ENCODE measurements at places on chromosomes 12 and 14. TPM values are rescaled to one million over a fixed set of nuclear protein-coding genes. Genes with fewer than 3 reads are reported as not detected.
A peak's percentile ranks its signal among the peaks of the same experiment; 100 is the strongest.

- DNase-seq = no peak
Observed at GRCh38 chr14:52055167-52055566, 13.7 kb downstream of the NID2 start.

- DNase-seq = no peak
Observed at GRCh38 chr14:93090826-93091555, 24.7 kb downstream of the ITPK1 start.

GRCh38 chr12:95505039-95505438 lies 31.1 kb downstream of the METAP2 start:
- DNase-seq = no peak

GRCh38 chr14:25588751-25589150 lies 538.8 kb upstream of the STXBP6 start:
- no peak for DNase-seq

DNA sequence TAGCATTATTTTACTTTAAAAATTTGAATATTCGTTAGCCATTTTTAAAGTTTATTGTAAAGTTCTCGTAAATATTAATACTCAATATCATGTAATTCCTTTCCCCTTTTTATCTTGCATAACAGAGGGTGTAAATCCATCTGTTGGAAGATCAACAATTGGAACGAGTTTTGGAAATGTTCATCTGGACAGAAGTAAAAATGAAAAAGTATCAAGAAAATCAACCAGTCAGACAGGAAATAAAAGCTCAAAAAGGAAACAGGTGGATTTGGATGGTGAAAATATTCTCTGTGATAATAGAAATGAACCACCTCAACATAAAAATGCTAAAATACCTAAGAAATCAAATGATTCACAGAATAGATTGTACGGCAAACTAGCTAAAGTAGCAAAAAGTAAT lies 1.8 kb downstream of the PMCH start:
- no peak for DNase-seq

- DNase-seq = no peak
Observed at GRCh38 chr14:74505831-74506230, 12.3 kb downstream of the ISCA2 start.

DNA sequence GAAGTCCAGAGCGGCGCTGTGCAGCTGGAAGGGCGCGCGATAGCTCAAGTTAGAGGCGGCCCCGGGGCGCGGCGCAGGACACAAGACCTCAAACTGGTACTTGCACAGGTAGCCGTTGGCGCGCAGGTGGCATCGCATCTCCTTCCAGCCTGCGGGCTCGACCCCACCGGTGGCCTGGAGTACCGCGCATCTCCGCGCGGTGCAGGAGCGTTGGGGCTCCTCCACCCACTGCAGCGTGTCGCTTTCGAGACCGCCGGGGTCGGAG lies 553 bp downstream of the CLEC14A start:
- DNase-seq = no peak

GRCh38 chr12:86669010-86669409 lies 412.8 kb upstream of the MGAT4C start:
- no peak for DNase-seq

GRCh38 chr12:50609292-50609874 lies 104.6 kb downstream of the DIP2B start:
- DNase-seq = no peak

GRCh38 chr12:111822886-111823285 lies 19.1 kb upstream of the MAPKAPK5 start:
- no peak for DNase-seq

DNA sequence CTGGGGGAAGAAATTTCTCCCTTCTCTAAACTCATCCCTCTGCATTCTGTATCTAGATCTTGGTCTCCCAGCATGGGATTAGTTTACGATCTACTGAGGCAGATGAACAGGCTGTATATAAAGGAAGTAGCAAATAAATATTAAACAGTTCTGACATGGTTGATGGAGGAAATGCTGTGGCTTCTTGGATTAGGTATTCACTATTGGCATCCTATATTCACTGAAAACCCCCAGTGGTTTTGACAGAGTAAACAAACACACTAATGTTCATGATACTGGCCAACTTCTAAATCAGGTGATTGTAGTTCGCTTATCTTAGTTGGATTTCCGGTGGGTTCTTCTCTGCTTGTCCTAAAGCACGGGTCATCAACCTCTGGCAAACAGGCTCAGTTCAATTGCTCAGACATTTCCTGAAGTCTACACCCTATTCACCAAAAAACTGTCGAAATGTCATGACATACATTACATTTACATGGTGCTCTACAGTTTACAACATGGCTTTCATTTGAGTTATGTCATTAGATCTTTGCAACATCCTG lies 433.9 kb downstream of the EGLN3 start:
- DNase-seq = no peak

GRCh38 chr14:86299994-86300393 lies 770.0 kb downstream of the FLRT2 start:
- DNase-seq = no peak

DNA sequence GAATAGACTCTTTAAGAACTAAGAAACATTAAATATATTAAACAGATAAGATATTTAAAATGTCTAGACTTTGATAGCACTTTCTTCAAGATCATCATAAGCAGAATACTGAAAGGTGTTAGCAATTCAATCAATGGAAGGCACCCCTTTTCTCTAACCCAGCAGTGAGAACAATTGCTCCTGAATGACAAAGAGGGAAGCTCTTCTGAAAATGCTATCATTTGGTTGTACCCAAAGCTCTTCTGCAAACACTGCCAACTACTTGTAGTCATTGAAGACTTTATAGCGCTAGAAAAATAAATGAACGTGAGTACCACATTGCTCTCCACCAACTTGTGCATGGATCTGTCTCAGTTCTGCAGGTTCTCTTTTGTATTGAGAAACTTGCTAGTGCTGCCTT lies 62.2 kb upstream of the LMO3 start:
- DNase-seq = no peak

- no peak for DNase-seq
Observed at GRCh38 chr14:100591453-100592371, 4.5 kb upstream of the BEGAIN start.

- DNase-seq = no peak
Observed at GRCh38 chr14:95496111-95496681, 20.3 kb downstream of the SYNE3 start.

GRCh38 chr12:6752167-6752920 lies 597 bp downstream of the MLF2 start:
- peak; percentile 65 for DNase-seq

DNA sequence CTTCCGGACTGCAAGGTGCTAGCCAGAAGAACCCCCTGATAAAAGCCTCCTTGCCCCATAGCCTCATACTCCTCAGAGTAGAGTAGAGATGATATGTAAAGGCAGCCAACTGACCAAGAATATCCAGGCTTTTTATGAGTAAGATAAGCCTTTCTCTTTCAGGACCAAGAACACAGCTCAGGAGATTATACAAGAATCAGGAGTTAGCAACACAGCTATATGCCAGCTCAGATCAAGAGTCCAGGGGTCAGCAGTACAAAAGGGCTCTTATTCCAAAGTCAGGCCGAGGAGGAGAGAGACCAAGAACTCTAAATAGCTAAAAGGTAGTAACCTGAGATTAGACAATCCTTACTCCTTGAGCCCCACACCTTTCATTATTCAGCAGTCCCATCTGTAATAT lies 135.3 kb downstream of the BTG1 start:
- DNase-seq = no peak

- no peak for DNase-seq
Observed at GRCh38 chr12:67237231-67237630, 31.9 kb upstream of the CAND1 start.

DNA sequence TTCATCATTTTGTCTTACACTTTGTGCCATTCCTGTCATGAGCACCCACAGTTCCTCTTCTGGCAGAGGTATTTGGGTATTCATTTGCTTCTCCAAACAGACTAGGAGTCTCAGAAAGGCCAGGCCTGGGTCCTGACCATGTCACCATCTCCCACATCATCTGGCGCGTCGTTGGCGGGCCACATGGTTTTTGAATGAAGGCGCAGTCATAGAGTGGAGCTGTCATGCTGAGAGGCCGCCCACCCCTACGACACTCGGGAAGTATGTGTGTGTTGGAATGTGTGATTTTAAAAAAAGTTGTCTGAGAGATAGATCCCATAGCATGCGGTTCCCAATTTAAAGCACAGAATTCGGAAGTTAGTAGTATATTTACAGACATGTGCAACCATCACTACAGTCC lies 15.6 kb upstream of the TTC7B start:
- no peak for DNase-seq

- no peak for DNase-seq
Observed at GRCh38 chr12:58416236-58416635, 474.9 kb downstream of the ATP23 start.

DNA sequence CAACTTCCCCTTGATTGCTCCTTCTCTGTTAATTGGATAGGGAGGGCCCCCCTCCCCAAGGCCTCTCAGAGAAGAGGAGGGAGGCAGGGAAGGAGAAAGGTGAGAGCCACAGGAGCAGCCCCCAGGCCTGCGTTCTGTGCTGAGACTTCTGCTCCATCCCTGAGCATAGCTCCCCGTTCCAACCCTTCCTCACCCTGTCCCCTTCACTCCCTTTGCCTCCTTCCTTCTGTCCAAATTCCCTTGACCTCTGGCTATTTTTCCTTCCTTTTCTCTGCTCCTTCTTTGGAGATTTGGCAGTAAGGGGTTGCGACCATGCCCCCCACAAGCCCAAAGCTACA lies 788 bp upstream of the ASIC1 start:
- no peak for DNase-seq

- no peak for DNase-seq
Observed at GRCh38 chr12:117144599-117144998, 45.4 kb upstream of the TESC start.

DNA sequence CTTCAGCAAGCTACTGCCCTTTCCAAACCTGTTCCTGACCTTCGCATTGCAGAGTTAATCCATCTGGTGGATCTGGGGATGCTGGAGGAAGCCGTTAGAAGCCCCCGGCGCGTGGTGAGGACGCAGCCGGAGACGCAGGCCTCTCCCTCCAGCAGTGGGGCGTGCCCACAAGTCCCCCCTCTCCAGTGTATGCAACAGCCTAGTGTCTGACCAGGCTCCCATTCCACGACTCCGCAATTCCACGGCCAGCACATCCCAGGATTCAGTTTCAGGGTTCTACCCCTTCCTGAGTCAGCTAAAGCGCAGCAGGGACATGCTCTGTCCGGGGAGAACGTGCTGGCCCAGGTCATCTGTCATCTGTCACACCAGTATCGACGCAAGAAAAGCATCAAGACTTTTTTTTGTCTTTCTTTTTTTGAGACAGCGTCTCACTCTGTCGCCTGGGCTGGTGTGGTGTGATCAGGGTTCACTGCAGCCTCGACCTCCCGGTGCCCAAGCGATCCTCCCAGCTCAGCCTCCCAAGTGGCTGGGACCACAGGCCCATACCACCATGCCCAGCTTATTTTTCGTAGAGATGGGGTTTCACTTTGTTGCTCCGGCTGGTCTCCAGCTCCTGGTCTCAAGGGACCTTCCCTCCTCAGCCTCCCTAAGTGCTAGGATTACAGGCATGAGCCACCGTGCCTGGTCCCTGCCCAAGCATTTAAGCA lies 8.0 kb upstream of the DYNC1H1 start:
- DNase-seq = no peak

DNA sequence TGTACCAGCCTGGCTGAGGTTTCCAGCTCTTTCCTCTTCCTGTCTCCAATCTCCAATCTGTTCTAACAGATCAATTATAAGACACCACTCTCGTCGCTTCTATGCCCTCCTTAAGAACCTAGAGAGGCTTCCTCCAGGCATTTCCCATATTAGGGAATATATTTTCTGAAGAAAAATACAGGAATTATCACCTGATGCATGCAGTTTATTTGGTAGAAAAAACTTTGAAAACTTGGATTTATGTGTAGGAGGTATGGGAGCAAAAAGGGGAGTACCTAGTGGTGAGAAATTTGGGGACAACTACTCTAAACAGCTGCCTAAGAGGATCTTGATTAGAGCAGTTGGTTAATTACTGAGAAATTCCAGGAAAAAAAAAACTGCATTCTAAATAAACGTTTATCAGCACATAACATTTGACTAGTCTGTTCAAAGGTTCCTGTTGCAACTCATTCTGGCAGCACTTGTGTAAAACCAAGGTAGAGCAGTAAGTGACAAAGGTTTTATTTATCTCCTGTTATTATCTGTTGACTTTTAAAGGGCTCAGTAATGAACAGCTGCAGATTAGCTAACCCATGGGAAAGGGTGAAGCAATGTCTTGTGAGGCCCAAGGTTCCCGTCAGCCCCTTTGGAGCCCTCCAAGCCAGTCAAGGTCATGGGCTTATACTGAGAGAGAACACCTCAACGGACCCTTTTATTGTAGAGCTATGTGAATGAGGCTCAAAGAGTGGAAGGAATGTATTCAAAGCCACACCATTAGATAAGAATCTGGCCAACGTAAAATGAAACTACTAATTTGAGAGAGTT lies 36.4 kb upstream of the NR1H4 start:
- DNase-seq = no peak

DNA sequence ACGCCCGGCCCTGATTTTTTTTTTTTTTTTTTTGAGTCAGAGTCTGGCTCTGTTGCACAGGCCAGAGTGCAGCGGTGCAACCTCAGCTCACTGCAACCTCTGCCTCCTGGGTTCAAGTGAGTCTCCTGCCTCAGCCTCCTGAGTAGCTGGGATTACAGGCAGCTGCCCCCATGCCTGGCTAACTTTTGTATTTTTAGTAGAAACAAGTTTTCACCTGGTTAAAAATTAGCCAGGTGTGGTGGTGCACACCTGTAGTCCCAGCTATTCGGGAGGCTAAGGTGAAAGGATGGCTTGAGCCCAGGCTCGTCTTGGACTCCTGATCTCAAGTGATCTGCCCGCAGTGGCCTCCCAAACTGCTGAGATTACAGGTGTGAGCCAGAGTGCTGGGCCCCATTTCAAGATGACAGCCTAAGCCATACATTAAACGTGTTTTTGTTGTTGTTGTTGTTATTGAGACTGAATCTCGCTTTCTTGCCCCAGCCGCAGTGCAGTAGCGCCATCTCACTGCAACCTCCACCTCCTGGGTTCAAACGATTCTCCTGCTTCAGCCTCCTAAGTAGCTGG lies 42.7 kb upstream of the EAPP start:
- DNase-seq = no peak

The FAM186B gene
- not detected for total RNA-seq

The RD3L gene
- not detected for total RNA-seq

The KLC1 gene
- total RNA-seq = 130 TPM

The TC2N gene
- total RNA-seq = 25.4 TPM

The TRPV4 gene
- total RNA-seq = 0.34 TPM

The DBX2 gene
- total RNA-seq = not detected

The CLEC7A gene
- 2.8 TPM for total RNA-seq

The ACOT6 gene
- total RNA-seq = not detected

The C12orf57 gene
- total RNA-seq = 371 TPM

The TCL1B gene
- total RNA-seq = not detected

The PTCSC3 gene
- total RNA-seq = not detected

The AMIGO2 gene
- total RNA-seq = 34.1 TPM

The GON7 gene
- 15.3 TPM for total RNA-seq

Measured in uterus (tissue), 4 donors.